RWPE2 (cell line): ENCODE measurements at places on chromosomes 3 and 15.

DNA sequence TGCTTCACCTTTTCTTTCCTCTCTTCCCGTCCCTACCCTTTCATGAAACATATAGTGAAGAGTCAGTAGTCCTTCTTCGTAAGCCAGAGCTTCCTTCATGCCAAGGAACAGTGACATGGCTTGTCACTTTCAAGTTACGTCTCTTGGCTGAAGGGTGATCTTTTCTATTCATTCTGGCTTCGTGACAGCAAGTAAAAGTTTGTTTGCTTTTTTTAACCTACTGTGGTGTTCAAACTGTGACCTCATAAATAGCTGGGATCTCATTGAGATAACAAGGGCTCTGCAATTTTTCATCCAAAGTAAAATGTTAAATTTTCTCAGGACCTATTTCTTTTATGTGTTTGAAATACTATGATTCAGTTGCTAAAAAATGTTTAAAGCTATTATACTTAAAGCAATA, 10.5 kb downstream of the CDIN1 start:
- DNase-seq, result no peak

GRCh38 chr15:94370206-94370935, 139.0 kb downstream of the MCTP2 start:
- no peak for DNase-seq

- DNase-seq, result no peak
Measured at GRCh38 chr3:50336452-50337174, 4.0 kb downstream of the RASSF1 start.

DNA sequence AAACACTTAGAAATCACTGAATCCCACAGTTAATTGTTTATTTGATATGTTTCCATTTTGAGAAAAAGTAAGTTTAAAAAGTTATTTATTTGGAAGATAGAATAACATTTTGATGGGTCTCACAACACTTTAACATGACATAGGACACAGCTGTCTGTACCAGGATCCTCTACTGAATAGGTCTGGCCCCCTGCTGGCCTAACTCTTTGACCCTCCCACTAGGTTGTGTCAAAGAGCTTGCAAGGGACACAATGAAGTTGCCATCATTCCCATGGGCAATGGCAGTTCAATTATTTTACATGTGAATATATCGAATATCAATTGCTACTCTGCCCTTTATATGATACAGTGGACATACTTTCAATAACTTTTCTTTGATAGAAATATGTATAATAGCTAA, 138.9 kb downstream of the EPHA3 start:
- no peak for DNase-seq

DNA sequence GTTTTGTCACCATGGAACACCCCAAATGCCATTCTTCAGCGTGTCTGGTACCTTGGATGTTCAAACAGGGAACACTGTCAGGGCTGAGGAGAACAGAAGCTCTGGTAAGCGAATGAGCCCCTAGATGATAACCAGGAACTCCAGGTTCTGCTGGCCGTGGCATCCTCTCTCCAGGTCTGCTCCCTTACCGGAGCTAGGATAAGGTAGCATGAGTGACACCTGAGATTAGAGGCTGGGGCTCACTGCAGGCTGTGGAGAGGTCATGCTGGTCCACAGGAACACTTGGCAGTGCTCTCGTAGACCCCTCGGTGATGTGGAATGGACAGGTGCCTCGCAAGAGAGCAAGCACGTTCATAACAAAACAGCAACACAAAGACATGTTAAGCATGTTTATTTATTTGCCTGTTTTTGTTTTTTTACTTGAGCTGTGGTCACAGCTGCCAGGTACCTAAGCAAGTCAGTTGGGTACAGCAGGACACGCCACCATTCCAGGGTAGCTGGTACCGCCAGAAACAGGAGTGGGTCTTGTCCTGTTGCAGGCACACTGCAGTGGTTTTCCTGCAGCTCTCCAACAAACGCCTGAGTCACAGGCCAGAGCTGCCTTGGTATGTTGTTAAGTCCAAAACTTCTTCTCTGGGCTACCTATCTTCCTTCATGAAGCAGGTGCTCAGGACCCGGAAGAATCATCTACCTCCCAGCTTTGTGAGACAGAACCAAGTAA, 4.6 kb downstream of the RBM15B start:
- DNase-seq, result no peak

DNA sequence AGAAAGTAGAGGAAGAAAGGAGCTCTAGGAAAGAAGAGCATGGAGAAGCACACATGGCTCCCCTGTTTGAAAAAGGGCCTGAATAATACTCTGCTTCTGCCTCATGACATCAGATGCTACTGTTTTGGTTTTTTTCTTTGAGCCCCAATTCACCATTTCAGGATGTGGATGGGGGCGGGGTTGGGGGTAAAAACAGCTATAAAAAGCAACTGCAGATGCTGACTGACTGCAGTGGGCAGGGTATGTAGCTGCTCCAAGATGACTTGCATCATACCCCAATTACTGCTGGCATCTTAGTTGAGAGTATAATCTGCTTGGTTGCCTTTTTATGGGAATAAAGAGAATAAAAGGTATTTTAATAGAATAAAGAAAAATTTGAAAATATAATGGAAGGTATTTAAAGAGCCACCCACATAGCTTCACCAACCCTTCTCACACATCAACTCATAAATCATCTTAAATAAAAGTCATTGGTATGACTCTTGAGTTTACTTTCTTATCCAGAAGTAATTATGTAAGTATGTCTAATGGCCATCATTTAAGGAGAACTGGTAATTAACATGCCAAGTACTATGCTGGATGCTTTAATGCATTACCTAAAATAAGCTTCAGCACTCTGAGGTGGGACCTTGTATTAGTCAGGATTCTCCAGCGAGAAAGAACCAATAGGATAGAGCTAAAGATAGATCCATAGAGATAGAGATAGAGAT, 36.4 kb upstream of the TMEM45A start:
- DNase-seq, result no peak

DNA sequence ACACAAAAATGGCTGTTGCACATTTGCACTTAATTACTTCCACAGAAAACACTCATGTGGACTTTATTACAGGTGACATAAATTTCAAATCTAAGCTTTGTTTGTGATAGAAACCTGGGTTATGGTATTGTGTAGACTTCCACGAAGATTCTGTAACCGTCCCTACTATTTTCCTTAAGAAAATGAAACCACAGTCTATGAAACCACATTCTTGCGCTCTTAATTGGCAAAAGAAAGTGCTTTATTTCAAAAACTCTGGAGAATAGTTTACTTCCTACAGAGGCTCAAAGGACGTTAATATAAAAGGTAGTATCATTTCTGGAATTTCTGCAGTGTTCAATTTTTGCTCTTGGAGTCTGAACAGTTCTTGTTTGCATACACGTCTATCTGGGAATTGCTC, 123.4 kb downstream of the TIGIT start:
- no peak for DNase-seq

DNA sequence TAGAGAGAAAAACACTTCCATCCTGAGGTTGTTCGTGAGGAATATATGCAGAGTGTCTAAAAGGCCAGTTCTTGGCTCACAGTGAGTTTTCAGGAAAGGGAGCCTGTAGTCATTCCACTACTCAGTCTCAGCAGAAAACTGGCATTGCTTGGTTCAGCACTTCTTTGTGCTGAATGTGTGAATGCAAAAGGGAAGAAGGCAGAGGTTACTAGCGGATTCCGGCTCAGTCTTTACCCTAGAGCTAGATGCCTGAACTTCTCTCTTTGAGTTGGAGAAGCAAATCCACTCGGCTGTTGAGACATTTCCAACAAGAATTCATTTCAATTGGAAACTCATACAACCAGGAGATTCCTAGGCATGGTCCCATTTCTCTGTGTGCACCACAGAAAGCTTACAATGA, 23.1 kb upstream of the FRMD4B start:
- no peak for DNase-seq
